ENCODE measurements at places on chromosomes 6 and 20.

DNA sequence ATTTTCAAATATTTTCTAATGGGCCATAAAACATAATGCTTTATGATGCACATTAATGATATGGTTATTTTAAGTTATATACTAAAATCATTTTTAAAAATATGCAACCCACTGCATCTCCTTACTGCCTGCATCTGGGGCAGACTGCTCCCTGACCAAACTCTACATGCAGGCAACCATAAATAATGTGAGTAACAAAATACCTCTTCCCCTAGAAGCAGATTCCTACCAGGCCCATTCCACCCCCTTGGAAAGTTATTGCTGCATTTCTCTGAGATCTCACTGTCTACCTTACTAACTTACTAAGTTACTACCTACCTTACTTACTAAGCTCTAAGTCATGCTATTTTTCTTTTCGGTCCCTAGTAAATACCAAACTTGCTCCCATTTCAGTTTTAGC, 71.8 kb downstream of the ATG5 start:
- DNase-seq = no peak

- DNase-seq = no peak
Observed at GRCh38 chr20:25398376-25399036, 7.9 kb upstream of the ABHD12 start.

GRCh38 chr6:32607263-32607987, 17.8 kb upstream of the HLA-DRB1 start:
- no peak for DNase-seq

- DNase-seq = no peak
Observed at GRCh38 chr6:153599901-153600300, 439.1 kb upstream of the OPRM1 start.

GRCh38 chr20:58843128-58843556, 7.6 kb downstream of the GNAS-AS1 start:
- DNase-seq = no peak

DNA sequence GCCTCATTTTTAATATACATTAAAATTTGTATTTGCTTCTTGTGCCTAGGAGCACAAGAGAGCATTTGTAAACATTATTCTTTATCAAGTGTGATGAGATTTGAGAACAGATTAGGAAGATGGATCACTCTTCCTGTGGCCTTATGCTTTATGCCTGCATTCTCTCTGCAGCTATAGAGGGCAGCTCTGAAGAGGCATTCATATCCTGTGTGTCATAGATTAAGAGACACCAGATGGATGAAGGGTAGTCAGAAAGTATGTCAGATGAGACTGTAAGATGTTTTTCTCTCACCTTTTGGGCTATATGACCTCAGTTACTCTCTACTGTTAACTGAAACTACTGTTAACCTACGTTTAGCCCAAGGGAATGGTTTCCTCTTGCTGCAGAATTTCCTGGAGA, 61.4 kb downstream of the DNAH8 start:
- no peak for DNase-seq

DNA sequence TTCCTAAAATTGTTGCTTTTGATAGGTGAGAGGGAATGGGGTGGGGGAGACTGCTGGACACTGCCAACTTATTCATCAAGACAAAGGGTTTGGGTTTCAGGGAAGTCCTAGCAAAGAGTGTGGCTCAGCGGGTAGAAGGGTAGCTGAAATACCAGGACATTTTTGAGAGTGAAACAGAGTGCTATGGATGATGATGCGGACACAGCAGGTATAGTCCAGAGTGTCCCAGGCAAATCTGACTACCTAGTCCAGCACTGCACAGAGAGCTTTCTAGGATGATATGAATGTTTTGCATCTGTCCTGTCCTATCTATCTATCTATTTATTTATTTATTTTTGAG, 154.3 kb downstream of the BCAS1 start:
- no peak for DNase-seq

Data from HEK293T (cell line).